Right renal pelvis (tissue), 4 donors: ENCODE measurements at places on chromosomes 12 and 14.

- peak; percentile 17 for DNase-seq
These were observed 956 bp downstream of the GNPTAB start for GRCh38 chr12:101829639-101830366.

DNA sequence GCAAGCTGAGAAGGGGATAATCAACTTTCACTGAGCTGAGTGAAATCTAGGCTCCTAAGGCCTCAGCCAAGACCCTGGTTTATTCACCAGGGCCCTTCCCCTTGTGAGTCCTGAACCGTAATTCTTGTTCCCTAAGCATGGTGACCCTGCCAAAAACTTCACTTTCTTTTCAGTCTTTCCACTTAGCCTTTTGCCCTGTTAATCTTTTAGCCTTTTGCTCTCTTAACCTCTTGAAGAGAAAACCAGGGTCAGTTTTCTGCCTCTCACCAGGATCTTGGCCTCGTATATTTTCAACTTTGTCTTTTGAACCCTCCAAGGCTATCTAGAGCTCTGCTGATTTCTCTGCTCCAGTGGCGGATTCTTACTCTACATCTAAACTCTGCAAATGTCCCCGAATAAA is 191.0 kb downstream of the PELI2 start:
- DNase-seq, result no peak

- DNase-seq, result no peak
These were observed 15.9 kb upstream of the FLVCR2 start for GRCh38 chr14:75562489-75562888.

GRCh38 chr14:53341324-53341723 is 188.2 kb upstream of the DDHD1 start:
- DNase-seq, result no peak

GRCh38 chr14:22159099-22159498 is 429.9 kb downstream of the DAD1 start:
- DNase-seq, result no peak

GRCh38 chr12:107474639-107475539 is 210.7 kb upstream of the PWP1 start:
- DNase-seq, result no peak

DNA sequence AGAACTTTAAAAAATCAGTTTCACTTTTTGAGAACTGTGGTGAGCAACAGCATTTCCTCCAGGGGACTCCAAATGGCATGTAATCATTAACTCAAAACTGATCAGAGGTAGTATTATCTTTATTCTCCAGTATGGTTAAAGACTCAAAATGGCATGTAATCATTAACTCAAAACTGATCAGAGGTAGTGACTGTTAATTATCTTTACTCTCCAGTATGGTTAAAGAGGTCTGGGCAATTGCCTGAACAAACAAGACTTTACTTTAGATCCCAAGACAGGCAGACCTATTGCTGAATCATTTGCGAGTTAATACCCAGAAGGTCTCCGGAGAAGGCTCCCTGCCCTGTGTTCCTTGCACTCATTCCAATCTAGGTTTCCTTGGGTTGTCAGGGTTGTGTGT is 6.6 kb upstream of the ACADS start:
- no peak for DNase-seq

DNA sequence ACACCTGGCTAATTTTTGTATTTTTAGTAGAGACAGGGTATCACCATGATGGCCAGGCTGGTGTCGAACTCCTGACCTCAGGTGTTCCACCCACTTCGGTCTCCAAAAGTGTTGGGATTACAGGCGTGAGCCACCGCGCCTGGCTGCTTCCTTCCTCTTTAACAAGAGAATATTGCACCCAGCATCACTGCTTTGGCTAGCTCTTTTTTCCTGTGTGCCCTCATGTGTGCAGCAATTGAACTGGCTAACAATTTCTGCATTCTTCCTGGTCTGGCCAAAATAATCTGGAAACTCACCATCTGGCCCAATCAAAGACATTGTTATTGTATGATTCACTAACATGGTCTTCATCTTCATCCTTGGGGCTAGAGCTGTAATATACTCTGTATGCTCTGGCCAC is 2.7 kb upstream of the ASB8 start:
- DNase-seq, result no peak

GRCh38 chr12:66066137-66066928 is 64.2 kb downstream of the LLPH start:
- DNase-seq, result no peak

GRCh38 chr14:22010545-22011252 is 337.1 kb upstream of the OR4E1 start:
- no peak for DNase-seq

GRCh38 chr12:88691811-88692210 is 111.5 kb upstream of the KITLG start:
- no peak for DNase-seq

- no peak for DNase-seq
These were observed 64.5 kb downstream of the TMTC3 start for GRCh38 chr12:88206601-88207000.

GRCh38 chr12:132419631-132420246 is 70.2 kb upstream of the FBRSL1 start:
- DNase-seq, result no peak

- peak; percentile 20 for DNase-seq
These were observed 1133.3 kb downstream of the BCL11B start for GRCh38 chr14:98138666-98139065.

DNA sequence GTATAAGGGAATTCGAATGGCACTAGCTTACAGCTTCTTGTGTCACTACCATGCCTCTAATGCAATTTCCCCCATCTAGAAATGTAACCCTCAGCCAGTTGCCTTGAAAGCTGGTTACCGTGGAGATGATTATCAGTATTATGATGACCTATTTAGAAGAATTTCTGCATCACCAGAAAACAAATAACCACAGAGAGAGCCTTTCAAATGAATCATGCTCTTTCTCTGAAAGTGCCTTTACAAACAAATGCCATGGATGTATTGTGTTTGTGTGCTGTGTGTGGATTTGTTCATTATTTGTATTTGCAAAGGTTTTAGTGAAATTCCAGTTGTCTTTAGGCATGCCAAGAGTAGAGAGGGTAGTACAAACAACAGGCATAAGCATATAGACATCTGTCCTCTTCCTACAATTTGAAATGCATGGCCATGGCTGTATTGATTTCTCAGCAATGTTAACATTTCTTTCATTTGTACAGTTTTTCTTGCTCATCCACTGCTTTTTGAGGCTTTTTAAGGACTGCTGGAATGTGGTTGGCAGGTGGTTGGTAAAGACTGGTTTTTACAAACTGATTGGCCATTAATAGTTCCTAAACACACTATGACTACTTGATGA is 266.5 kb downstream of the PAWR start:
- no peak for DNase-seq

- peak; percentile 34 for DNase-seq
These were observed 991.9 kb downstream of the FLRT2 start for GRCh38 chr14:86521843-86522242.

DNA sequence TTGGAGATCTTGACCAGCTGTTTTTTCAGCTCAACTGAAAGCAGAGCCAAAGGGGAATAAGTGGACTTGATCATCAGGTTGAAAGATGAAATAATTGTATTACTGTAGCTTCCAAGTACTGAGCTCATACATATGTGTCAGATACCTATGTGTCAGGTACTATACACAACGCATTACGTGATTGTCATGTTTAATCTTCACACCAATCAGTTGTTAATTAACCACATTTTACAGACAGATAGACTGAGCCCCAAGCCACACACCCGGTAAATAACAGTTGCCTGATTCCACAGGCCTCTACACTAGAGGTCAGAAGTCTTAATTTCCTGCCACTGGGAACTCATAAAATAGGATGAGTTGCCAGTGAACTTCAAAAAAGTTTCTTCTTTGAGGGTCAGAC is 128.5 kb downstream of the GPR135 start:
- no peak for DNase-seq

GRCh38 chr12:55681142-55682077 is 26.3 kb downstream of the ITGA7 start:
- peak; percentile 49 for DNase-seq

DNA sequence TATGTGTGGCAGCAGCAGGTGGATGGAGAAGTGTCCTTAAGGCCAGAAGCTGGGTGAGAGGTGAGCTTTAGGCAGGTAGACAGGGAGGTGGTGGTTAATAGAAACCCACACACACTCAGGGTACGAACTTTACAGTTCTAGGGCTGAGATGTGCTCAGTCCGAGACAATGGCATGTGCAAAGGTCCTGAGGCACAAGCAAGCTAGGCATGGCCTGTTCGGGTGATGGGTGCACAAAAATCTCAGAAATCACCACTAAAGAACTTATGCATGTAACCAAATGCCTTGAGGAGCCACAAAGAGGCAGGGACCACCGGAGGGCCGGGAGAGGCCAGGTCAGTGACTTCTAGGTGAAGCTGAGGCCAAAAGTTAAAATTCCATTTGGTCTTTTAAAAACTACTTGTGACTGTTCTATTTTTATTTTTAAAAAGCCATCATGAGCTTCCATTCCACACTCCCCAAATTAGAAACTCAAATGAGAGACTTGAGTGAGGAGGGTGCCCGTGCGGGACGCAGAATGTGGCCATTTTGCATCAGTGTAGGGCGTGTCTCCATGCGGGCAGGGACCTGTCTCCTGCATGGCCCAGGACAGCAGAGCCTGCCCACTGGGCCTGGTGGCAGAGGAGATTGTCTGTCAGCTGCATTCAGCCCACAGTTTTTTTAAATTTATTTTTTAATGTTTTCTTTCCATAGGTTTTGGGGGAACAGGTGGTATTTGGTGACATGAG is 4.0 kb downstream of the RFLNA start:
- no peak for DNase-seq

DNA sequence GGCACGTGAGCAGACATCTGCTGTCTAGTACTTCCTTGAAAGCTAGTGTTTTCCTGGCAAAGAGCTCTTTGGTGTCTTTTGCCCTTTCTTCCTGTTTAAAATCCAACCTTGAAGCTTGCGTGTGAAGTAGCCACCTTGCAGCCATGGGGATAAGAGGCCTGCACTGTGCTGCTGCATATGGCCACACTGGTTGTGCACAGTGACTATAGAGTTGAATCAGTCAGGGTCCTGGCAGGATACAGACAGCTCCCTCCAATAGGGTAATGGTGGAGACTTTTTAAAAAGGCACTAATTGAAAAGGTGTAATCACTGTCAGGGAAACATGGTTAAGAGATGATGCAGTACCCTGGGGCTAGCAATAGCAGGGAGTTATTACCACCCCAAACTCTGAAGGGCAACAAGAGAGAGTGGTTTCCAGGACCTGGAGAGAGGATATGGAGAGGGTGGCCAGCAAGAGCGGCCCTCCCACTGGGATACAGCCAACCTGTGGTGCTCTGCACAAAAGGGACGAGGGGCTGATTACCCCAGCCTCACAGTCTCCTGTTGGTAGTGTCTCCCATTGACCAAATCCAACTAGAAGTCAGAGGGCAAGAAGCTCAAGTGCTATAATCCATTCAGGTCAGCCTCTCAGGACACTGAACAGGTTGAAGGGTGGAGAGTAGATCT is 4.8 kb upstream of the GLT8D2 start:
- DNase-seq, result no peak

GRCh38 chr12:58346032-58346632 is 404.8 kb downstream of the ATP23 start:
- DNase-seq, result no peak

DNA sequence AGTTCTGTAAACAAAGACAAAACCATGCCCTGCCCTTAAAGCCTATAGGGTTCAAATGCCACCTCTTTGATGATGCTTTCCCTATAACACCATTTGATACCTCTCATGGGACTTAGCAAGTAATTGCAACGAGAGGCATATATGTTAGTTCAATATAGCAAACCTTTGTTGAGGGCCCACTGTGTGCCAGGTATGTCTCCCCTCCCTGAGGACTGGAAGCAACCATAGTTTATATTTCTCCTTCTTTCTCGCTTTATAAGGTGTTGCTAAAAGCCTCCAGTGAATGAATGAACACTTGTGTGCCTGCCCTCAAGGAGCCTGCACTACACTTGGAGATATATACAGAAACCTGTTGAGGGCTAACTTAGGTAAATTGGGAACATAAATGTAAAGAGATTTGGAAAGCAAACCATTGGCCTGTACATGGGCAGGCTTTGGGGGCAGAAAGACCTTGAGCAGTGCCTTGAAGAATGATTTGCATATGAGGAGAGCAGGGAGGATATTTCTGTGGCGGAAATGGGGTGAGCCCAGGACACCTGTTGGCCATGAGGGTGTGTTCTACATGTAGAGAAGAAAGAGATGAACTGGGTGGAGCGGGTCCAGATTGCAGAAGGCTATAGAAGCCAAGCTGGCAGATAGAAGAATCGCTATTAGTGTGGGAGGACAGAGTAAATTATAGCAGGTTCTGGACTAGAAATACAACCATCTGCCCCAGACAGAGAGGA is 1.8 kb upstream of the CKAP4 start:
- DNase-seq, result no peak

DNA sequence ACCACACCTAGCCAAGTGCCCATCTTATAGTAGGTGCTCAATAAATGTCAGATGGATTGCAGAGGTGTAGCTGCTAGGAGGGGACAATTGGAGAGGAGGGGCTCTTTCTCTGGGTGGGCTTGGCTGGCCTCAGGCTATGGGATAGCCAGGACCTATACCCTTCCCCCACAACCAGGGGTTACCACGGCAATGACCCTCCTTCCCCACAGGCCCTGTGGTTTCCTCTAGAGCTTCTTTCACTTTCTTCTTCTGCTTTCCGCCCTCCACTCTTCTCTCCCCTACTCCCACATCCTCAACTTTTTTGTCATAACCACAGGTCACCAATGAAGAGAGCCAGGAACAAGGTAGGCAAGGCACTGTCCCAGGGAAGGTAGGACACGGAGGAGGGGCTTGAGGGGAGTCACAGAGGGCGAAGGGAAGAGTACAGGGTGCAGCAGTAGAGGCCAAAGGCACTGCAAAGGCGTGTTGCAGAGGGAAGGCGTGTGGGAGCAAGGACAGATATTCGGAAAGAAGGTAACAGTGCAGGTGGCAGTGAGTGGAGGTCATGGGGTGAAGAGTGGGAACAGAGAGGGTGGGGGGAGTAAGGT is 1.9 kb upstream of the ITGB7 start:
- DNase-seq, result no peak

DNA sequence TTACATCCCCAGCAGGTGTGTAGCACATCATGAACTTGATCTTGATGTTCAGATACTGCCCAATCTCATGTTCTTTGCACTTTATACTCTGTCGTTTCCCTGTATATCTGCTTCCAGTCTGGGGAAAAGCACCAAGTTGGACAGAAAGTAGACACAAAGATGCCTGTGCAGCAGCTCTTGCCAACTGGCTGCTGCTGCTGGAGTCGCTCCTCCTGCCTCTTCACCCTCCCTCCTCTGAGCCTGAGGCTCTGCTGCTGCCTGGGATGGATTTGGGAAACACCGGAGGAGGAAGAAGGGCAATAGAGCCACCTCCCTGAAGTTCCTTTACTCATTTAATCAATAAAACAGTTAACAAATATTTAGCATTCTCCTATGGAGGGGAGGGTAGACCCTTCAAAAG is 32.4 kb downstream of the ADCK1 start:
- DNase-seq, result no peak
